Stimulated activated naive CD4-positive, alpha-beta T cell treated with Interleukin-2 at 50 U/mL for 16 hours (primary cell): ENCODE measurements at places on chromosomes 1 and 21.

DNA sequence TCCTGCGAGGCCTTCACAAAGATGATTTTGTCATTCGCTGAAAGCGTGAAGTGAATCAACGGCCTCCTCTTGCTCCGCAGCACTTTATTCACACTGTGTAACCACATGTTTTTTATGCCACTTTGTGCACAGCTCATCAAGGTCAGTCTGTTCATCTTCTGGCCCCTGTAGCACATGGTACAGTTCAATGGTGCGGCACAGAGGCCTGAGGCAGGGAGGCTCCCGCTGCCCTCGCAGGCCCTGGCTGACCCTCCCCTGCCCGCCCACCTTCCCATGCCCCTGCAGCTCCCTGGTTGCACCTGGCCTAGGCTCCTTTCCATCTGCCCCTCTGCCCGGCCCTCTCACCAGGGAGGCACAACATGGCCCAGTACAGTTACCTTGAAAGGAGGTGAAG, 87.5 kb downstream of the CD247 start:
- DNase-seq = no peak

DNA sequence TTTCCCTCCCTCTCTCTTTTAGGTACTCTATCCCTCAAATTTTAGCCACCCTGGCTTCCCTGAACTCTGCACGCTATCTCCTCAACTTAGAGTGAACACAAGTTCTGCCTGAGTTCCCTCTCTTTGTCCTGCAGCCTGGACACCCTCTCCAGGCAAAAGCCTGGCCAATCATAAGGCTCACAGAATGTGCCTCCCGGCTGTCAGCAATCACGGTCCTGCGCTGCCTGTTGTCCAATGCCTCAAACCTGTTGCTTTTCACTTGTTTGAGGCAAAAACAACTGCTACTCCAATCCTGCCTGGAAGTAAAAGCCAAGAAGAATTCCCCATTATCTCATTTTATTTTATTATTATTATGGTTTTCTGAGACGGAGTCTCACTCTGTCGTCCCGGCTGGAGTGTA, 66.1 kb downstream of the LGR6 start:
- no peak for DNase-seq

- DNase-seq = no peak
Observed at GRCh38 chr1:212625781-212626450, 17.4 kb downstream of the ATF3 start.

GRCh38 chr1:227797144-227797543, 18.3 kb upstream of the PRSS38 start:
- DNase-seq = no peak

- peak; percentile 64 for DNase-seq
Observed at GRCh38 chr1:154998818-154999570, 3.6 kb upstream of the ZBTB7B start.

- DNase-seq = no peak
Observed at GRCh38 chr21:39669485-39669884, 56.7 kb downstream of the B3GALT5 start.

DNA sequence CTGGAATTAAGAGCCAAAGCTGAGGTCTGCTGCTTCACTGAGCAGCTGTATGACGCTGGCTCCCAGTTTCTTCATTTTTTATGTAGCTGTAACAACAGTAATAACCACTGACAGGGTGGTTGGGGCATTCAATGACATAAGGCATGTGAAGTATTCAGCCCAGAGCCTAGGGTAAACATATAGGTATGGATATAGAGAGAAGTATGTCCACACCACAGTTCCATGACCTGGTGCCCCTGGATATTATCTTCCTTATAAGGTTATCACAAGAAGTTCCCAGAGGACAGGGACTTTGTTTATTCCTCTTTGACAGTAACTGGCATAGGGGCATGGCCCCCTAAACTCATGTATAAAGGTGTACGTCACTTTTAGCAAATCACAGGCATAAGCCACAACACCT, 14.7 kb downstream of the RAB42 start:
- DNase-seq = no peak

DNA sequence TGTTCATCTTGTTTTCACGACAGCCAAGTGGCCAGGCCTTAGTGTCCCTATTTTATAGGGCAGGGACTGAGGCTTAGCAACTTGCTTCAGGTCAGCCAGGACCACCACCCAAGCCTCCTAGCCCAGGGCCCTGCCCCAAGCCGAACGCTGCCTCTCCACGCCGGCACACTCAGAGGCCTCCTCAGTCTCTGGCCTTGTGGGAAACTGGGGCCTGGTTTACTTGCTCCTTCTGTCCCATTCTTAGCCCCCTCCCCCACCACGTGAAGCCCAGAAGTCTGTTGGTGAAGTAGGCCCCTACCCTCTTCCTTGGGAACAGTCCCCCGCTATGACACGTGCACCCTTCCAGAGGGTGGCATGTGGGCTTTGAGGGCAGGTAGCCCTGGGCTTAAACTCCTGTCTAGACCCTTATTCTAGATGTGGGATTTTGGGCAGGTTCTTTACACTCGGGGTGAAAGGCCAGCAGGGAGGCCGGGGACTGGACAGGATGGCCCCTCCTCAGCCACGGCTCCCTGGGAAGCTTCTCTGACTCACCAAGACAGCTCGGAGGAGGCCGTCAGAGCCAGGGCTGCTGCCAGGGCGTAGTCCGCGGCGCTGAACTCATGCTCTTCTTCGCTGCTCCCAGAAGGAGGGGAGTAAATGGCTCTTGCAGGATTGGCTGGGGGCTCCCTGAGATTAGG, 4.3 kb downstream of the MYOM3 start:
- DNase-seq = no peak

DNA sequence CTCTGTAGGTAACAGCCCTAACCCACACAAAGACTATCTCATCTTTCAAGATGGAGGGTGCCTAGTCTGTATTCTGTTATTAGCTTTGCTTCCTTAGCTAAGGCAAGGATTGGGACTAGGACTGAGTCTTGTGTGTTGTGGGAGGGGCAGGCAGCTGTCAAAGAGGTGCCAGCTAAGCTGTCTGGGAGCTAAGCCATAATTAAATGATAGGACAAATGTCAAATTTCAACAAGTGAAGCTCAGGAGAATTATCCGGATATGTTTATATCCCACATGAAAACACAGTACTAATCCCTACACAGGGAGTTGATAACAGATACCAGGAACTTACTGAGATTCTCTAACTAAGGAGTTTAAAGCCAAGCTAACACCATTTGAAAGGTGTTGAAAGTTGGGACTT, 70.5 kb upstream of the NGF start:
- no peak for DNase-seq

GRCh38 chr21:28669321-28669720, 323.4 kb downstream of the LTN1 start:
- DNase-seq = no peak
